ENCODE measurements at places on chromosomes 2 and 18.

DNA sequence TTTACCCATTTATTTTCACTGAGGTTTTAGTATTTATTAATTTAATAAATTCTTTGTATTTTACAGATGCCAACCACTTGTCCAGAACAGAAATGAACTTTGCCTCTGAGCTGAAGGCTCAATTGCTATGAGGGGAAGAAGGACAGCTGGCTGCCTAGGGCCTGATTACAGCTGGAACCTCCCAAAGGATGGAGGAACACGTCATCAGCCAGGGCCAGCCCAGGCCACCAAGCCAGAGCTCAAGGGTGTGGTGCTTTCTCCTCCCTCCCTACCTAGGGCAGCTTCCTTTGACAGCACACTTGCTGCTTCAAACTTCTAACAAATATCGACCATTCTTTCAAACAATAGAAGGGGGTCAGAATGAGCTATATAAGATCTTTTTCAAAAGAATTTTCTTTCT lies 19.7 kb upstream of the RIOK3 start:
- DNase-seq, result no peak

DNA sequence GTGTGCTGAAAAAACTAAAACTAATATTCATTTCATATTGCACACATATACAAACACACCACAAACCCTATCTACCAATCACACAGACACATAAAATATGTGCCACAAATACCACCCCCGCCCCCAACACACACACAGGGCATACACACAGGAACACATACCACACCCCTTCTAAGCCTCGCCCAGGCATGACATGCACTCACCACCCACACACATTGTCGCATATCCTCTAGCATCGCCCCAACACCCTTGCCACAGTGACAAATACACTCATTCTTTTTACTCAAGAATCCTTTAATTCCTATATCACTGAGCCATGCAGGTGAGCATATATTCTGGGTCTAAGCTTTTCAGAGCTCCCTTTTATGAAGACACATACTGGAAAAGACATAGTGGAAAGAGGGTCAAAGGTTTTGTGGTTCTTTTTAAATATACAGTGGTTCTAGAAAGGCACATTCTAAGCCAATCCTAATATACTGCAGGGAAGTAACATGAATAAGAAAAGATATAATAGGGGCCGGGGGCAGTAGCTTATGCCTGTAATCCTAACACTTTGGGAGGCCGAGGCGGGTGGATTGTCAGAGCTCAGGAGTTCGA lies 24.5 kb upstream of the LCLAT1 start:
- no peak for DNase-seq

DNA sequence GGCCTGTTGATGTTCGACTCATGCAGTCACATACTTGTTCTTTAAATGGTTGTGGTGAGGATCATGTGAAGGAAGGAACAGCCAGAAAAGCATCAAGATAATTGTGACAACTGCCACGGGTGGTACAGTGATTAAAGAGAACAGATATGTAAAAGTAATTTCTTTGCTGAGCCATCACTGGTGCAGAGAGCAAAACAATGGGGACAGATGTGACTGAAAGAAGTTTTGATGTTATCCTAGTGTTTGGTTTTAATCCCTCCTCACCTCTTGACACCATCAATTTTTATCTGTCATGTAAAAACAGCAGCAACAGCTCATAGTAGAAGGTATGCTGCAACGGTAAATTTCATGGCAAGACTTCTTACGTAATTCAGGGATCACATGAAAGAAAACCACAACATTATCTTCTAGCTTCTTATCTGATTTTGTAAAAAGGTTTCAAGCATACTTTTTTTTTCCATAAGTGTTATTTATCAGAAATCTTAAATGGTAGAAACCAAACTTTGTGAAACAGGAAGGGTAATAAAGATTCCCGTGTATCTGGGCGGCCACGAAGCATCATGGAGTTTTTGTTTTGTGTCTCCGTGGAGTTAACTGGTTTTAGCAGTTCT lies 65.2 kb downstream of the PLCL1 start:
- DNase-seq, result no peak

- DNase-seq, result no peak
Observed at GRCh38 chr2:10395893-10396292, 52.2 kb downstream of the ODC1 start.

Data from caudate nucleus (tissue), 63 donors.